Posterior vena cava (tissue), 2 donors: ENCODE measurements at places on chromosomes 13 and 19.
A peak's percentile ranks its signal among the peaks of the same experiment; 100 is the strongest.

GRCh38 chr13:97648171-97648880 lies 214.4 kb downstream of the RAP2A start:
- no peak for DNase-seq

DNA sequence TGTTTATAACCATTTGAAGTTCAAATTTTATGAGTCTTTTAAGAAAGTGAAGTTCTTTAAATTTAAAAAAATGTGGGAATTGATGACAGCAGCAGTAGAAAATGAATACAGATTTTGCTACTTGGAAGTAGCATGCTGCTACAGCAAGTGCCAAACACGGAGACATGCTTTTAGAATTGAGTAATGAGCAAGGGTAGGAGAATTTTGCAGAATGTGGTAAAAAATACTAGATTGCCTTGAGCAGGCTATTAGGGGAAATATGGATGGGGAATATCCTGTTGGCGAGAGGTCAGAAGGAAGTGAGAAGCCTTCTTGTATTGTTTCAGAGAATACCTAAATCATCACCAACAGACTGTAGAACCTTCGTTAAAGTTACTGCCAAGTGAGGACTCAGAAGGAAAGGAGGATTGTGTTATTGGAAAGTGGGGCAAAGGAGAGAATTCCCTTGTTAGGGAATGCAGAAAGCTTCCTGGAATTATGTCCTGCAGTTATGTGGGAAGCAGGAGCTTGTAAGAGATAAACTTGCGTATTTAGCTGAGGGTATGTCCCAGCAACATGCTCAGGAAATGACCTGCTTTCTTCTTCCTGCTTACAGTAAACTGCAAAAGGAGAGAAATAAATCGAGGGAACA lies 32.4 kb upstream of the OXGR1 start:
- DNase-seq, result no peak

- no peak for DNase-seq
These were observed 6.7 kb downstream of the SAFB2 start for GRCh38 chr19:5615756-5616327.

- peak; percentile 88 for DNase-seq
These were observed 989 bp downstream of the NFILZ start for GRCh38 chr19:8631425-8631819.

DNA sequence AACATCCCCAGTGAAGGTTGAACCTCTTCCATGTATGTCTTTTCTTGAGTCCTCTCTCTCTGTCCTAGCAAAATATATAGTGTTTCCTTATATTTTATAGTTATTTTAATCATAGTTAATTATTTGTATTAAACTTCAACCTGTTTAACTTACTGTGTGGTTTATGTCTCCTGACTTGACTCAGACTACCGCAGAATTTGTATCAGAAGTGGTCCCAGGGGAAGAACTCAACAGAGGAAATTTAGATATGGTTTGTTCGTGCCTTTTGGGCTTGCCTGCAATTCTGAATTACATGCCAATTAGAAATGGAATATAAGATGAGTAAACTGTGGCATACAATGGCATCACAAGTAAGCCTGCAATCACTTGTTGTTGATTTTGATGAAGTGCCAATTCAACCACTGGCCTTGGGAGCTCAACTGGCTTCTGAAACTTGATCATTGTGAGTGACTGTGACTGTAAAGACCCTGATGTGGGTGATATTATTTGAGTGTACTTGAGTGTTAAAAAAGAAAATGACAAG lies 1459.5 kb upstream of the PCDH20 start:
- no peak for DNase-seq

- no peak for DNase-seq
These were observed 34.9 kb upstream of the HOMER3 start for GRCh38 chr19:18975869-18976268.

GRCh38 chr13:50353651-50354415 lies 338.6 kb downstream of the KCNRG start:
- DNase-seq, result no peak

DNA sequence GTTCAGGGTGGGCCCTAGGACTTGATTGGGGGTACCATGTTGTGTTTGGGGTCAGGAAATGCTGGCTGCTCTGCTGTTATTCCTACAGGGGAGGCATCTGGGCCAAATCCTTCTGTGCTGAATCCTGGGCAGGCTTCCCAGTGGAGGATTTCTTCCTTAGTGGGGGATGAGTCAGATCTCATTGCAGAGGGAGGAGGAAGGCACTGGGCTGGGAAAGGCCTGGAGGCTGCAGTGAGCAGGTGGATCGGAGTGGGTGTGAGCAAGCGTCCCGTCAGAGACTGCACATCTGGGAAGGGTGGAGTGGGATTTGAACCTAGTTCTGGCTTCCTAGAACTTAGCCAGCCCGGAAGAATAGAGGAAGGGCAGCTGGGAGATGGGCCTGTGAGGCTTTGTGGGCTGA lies 11.5 kb downstream of the CCDC124 start:
- DNase-seq, result no peak

DNA sequence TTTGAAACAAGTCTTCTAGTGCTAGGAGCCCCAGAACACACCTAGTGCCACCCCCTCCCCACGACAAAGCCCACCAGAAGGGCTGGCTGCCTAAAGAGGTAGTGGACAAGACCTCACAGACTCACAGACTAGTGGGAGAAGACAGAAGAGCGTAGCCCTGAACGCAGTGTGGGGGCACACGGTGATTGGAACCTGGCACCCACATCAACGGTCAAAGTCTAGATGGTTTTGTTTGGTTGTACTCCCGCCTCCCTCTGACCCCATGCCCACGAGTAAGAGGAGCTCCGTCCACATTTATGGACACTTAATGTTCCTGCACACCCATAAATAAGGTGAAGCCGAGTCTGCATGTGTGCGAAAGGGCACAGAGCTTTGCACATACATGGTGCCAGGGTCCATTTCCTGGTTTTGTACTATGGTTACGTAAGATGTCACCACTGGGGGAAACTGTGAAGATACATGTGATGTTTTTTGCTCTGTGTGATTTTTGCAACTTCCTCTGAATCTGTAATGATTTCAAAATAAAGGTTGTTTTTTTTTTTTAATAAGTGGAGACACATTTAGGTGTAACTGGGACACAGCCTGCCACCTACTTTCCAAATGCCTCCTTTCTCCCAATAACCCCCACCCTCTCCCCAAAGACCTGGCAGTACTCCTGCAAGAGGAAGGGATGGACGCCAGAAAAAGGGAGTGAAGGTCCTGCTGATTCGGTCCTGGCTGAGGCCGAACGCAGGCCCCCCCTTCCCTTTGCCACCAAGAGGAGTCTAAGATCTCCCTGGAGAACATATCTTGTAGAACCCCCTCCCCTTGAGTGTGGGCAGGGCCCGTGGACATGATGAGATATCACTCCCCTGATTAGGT lies 72.8 kb downstream of the GNG7 start:
- no peak for DNase-seq

DNA sequence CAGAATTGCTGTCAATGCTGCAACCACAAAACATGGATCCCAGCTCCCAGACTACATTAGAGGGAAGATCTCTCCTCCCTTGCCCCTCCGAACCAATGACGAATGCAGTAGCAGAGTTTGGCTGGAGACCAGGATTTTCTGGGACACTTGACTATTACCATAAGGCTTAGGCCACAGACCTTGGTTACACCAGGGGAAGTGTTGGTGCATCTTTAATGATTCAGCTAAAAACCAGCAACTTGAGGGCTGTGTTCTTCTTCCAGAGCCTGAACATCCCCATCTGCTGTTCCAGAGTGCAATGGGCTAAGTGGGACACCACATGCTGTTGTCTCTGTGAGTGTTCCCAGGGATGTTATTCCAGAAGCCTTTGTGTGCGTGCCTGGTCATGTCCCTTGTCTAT lies 528.2 kb downstream of the LMO7 start:
- no peak for DNase-seq

- DNase-seq, result no peak
These were observed 110.4 kb upstream of the KL start for GRCh38 chr13:32905864-32906180.

DNA sequence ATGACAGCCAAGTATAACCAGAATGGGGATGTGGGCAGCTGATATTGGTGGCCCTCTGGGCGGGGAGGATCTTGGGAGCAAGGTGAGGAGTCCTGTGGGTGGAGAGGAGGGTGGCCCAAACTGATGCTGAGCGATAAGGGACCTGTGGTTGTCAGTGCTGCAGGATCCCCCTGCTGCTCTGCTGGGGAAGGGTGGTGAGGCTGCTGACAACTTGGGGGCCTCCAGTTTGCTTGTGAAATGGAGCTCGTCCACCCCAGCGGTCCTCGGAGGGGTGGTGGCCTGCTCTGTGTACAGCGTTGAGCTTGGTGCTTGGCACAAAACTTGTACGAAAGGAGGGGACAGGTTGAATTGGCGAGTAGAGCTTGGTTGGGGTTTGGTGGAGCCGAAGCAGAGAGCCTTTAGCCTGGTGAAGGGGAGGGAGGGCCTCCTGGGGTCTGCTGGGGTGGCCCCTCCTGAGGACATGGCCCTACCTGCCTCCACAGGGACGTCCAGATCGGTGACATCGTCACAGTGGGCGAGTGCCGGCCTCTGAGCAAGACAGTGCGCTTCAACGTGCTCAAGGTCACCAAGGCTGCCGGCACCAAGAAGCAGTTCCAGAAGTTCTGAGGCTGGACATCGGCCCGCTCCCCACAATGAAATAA lies 2.9 kb downstream of the RPS11 start:
- DNase-seq, result no peak

DNA sequence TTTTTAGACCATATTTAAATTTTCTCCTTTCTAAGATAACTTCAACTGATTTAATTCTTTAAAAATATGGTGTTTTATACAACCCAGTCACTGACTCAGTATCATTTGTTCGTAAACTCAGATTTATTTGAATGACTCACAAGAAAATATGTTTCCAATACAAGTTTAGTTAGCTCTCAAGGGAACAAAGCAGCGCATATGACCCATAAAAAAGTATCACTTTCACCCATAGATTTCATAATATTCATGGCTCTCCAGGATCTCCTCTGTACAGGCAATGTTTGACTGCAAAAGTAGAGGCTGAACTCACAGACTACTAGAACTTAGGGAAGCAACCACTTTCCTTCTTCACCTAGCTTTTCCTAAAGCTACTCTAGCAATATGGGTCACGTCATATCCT lies 405.6 kb upstream of the PCDH9 start:
- no peak for DNase-seq

DNA sequence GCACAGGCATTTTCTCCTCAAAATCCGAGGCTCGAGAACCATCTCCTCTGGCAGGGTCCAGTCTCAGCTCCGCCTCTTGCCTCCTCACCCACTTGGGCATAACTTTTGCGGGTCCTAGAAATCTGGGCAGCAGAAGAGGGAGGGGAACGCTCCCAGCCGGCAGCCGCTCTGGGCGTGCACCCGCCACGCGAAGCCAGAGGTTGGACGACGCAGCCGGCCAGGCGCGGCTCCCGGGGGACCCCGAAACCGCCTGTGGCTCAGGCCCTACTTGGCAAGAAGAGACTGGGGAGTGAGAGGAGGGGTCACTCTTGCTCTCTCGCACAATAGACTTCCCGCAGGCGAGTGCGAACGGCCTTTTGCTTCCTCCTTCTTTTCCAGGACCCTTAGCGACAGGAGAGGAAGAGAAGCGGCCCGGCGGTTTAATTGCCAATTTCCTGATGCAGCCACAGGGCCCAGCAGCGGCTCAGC lies 6.0 kb upstream of the SOX1 start:
- DNase-seq, result no peak

- DNase-seq, result no peak
These were observed 397.6 kb upstream of the KLHL1 start for GRCh38 chr13:70505809-70506208.

- no peak for DNase-seq
These were observed 13.2 kb downstream of the ADGRE3 start for GRCh38 chr19:14661372-14661924.

DNA sequence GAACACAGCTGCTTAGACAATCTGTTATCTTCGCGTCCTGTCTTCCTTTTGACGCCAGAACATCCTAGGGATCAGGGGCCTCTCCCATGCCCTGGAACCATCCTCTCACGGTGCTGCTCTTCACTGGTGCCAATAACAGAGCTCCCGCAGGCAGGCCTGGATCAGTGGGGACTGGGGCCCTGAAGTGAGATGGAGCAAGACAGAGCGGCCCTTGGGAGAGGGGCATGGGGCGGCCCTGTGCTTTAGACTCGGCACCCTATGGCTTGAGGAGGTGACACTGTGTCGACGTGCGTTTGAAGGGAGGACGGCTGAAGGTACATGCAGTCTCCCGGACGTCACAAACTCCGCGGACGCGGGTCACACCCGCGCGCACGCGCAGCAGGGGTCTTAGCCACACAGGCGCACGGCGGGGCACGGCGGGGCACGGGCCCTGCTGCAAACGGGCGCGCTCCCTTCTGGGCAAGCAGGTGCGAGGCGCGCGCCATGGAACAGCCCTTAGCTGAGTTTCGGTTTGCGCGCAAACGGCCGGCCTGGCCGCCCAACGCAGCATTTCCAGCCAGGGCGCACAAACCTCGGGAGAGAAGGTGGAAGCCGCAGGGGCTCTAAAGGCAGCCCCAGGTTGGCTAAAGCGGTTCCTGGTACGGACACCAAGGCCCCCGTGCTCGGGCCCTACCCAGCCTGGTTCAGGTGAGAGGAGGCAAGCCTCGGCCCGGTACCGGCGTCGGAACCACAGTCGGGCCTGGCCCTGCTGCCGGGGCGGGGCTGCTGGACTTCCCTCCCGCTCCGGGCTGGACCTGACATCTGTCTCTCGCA lies 16.5 kb upstream of the RNF17 start:
- DNase-seq, result no peak

DNA sequence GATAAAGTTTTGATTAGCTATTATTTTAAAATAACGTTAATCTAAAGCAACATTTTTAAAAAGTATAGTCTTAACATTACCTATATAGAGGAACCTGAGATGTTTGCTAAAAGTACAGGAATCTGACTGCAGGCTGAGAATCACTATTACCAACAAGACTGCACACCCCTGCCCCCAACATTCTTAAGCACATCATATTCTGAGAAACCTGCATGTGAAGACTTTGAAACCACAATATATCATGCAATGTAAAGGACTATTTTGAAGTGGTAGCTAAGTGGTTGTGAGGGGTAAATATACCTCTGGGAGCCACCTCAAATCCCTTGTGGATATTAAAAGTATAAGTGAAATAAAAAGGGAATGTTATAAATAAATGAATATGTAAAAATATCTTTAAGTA lies 119.0 kb upstream of the KLF12 start:
- no peak for DNase-seq

DNA sequence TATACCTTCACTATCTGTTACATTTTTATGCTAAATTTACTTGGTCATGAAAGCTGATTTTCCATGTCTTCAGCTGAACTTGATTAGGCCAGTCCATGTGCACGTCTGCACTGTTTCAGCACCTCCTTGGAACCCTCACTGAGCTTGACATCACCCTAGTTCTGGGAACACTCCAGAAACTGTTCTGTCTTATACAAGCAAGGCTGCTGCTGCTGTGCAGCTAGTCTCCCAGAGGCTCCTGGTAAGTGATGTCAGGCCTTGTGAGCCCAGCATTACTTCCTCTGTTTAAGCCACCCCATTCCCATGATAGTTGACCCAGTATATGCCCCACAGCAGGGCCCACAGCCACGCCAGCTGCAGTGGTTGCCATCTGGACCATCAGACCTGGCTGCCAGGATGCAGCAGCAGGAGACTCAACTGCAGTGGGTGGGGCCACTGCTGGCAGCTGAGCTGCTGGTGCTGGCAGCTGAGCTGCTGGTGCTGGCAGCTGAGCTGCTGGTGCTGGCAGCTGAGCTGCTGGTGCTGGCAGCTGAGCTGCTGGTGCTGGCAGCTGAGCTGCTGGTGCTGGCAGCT lies 90.5 kb upstream of the AKAP11 start:
- DNase-seq, result no peak
